HepG2 (cell line): ENCODE measurements at places on chromosomes 16 and 17. TPM values are rescaled to one million over a fixed set of nuclear protein-coding genes. Genes with fewer than 3 reads are reported as not detected.

The PRDM7 gene
- total RNA-seq: not detected in 2 replicates

The NPTX1 gene
- not detected in 2 replicates for total RNA-seq

GRCh38 chr17:1783271-1783670, 21.4 kb downstream of the SERPINF1 start:
- DNase-seq: no peak

- no peak for DNase-seq
These were observed at the start of gene HOXB9 for GRCh38 chr17:48626245-48627117. TSS of gene HOXB9 (minus strand) at chr17:48626358. CDS start at chr17:48626269, 89 bp downstream.
